ENCODE measurements at places on chromosomes 2 and 18. TPM values are rescaled to one million over a fixed set of nuclear protein-coding genes. Genes with fewer than 3 reads are reported as not detected.
A peak's percentile ranks its signal among the peaks of the same experiment; 100 is the strongest.

The EIF2B4 gene
- total RNA-seq, result 29.8 TPM

The CDK15 gene
- total RNA-seq, result not detected

The TMEM247 gene
- not detected for total RNA-seq

The AKAIN1 gene
- total RNA-seq, result not detected

The KATNAL2 gene
- 0.86 TPM for total RNA-seq

The CBLN2 gene
- total RNA-seq, result not detected

The LYPD1 gene
- total RNA-seq, result not detected

The SLC19A3 gene
- not detected for total RNA-seq

The ZNF521 gene
- total RNA-seq, result 1.1 TPM

The CNNM3 gene
- total RNA-seq, result 39.5 TPM

The PLEKHH2 gene
- total RNA-seq, result 0.75 TPM

GRCh38 chr2:36290306-36290856 lies 65.2 kb upstream of the CRIM1 start:
- DNase-seq, result no peak

DNA sequence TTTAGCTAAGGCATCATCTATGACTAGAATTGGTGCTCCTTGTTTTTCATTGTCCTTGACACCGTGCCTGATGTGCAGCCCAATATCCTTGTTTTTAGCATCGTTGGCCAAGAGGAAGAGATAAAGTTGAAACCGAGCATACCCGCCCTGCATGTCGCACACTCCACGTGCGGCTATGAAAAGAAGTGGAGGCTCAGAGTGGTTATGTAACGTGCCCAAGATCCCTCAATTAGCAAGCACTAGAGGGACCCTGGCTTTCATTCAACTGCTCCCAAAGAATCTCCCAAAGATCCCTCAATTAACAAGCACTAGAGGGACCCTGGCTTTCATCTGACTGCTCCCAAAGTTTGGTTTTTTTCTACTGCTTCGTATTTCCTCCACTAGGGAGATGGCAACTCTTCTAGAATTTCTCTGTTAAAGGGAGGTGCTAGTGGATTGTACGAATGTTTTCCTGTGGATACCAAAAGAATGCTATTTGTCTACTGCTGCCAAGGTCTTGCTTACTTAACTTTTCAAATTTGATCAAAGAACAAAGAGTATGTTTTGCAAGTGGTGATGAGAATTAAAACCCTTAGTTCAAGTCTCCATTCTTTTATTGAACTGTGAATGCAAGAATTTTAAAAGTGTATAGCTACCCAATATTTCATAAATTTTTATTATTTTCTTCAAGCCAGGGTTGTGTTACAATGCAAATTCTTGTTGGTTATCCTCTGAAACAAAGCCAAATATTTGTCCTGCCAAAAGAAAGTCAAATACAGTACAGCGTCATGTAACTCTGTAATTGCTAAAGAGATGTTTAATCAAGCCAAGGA lies 92.1 kb downstream of the AOX1 start:
- DNase-seq, result no peak

GRCh38 chr2:219733106-219733505 lies 105.7 kb downstream of the SLC4A3 start:
- no peak for DNase-seq

DNA sequence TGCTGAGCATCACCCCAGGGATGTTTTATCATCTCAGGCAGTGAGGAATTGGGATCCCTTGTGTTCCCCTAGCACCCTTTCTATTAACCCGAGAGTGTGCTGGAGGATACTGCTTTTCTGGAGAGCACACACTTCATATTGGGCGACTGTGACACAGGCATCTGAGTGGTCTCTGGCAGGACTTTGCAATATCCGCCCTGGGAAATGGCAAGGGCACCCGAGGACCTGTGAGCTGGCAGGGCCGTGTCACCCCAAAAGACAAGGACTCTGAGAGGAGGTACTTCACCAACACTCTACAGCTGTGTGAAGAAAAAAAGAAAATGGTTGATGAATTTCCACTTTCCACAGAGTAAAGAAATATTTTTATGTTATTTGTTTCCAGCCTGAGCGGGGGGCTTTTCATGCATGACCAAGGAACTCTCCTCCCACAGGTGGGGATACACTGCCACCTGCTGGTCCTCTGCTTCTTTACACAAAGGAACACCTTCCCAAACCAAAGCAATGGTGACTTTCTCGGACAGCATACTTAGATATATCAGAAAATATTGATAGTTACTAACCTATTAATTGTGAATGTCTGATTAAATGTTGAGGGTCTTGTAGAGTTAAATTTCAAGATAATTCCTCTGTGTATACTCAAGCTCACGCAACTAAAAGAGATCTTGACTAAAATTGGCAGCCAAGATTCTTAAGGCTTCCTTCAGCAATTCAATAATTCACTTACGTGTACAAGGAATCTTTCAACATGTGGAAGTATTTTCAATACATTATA lies 45.9 kb upstream of the REG3G start:
- DNase-seq, result no peak

DNA sequence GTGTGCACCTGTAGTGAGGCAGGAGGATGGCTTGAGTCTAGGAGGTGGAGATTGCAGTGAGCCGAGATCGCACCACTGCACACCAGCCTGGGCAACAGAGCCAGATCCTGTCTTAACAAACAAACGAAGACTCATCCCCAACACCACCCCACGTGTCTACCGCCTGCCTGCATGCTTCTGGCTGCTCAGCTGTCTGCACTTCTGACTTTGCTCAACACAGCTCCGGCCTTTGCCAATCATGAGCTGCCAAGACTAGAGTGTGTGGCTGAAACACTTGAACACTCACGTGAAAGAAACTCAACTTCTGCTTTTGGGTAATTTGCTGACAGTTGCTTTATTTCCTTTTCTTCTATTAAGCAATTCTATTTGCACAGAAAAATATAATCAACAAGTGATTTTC lies 32.1 kb upstream of the SP3 start:
- no peak for DNase-seq

DNA sequence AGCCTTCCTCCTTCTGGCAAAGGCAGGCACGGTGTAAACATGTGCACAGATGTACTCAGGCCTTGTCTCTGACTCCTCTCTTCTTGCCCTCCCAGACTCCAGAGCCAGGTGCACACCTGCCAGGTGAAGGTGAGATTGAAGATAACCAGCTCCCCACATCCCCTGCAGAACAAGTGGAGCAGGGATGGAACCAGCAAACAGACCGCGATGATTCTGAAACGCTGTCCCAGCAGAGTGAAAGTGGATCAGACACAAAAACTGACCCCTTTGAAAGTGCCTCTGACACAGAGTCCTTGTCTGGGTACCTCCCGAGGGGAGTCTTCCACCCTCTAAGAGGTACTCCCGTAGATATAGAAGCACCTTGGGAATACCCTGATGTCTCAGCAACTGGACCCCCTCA lies 77.2 kb downstream of the ARHGEF4 start:
- DNase-seq, result no peak

- DNase-seq, result no peak
Measured at GRCh38 chr2:172849519-172850217, 114.0 kb downstream of the RAPGEF4 start.

DNA sequence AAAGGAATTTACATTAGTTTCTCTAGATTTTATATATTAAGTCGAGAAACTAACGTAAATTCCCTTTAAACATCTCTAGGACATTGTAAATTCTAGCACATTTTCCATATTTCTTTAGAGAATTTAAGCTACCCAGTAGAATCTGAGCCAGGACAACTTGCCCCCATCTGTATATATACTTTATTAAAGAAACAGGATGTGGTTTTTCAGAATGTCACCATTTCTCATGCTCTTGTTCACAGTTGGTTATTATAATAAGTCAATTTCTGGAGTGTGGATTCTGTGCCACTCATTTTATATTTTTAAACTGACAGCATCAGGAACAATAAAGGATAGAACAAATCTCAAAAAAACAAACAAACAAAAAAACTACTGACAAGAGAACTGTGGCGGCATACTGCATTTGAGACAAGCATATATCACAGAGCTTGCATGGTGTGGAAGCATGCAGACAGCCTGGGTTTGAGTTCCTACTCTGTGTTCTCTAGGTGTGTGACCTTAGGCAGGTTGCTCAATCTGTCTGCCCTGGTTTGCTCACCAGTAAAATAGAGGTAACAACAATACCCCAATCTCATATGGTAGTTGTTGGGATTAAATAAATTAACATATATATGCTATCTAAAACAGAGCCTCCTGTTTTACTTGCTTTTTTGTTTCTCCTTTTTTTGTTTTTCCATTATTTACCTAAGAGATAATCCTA lies 61.4 kb upstream of the DNER start:
- DNase-seq, result no peak

DNA sequence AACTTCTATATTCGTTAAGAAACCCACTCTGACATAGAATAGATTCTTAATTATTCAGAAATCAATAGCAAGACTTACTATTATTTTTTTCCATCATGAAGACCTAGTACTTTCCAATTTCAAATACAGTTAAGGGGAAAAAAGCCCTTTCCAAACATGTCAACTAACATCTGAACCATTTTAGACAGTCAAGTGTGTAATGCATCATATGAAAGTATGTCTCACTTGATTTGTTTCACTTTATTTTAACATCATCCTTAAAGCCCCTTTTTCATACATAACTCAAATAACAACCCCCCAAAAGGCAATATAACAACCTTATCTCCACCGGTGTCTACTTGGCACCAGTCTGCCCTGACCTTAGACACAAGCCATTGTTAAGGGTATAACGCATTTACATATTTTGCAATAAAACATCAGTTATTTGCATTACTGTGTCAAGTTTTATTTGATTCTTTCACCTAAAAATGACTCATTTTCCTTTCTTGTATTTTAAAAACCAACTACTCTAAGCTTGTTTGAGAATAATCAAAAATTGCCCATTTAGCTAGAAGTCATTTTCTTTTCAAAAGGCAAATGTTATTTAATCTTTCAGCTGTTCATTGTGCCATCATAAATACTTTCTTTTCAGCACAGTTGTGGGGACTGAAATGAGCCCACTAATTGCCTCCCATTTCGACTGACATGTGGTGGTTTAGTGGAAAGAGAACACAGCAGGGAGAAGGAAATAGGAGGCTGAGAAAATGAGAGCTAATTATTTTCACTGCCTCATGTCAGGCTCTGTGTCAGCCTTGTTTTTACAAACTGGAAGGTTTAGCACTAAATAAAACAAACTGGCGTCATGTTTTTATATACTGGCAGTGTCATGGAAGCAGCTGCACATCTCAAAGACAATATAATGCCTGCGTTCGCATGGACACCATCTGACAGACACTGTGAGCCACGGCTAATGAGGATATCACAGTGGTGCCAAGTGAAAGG lies 104.7 kb upstream of the CDCA7 start:
- no peak for DNase-seq

GRCh38 chr2:23399674-23400261 lies 14.8 kb downstream of the KLHL29 start:
- no peak for DNase-seq

GRCh38 chr2:104577143-104577542 lies 276.8 kb upstream of the POU3F3 start:
- no peak for DNase-seq

- DNase-seq, result no peak
Measured at GRCh38 chr2:20838016-20838415, 15.1 kb upstream of the LDAH start.

DNA sequence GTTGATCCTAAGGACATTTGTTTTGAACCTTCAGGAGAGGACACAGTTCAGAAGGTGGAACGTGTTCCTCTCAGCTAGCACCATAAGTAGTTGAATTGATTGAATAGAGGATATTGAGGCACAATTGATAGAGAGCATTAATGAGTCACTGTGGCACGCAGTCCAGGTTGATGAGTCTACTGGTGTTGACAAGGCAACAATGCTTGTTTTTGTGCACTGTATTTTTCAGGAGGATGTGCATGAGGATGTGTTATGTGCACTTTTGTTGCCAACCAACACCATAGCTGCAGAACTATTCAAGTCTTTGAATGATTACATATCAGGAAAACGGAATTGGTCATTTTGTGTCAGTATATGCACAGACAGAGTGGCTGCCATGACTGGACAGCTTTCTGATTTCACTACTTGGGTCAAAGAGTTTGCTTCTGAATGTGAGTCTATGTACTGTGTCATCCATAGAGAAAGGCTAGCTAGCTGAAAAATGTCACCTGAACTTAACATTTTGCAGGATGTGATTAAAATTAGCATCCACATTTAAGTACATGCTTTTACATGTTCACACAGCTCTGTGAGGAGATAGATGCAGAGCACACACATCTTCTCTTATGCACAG lies 140.1 kb upstream of the B3GNT2 start:
- DNase-seq, result no peak

- no peak for DNase-seq
Measured at GRCh38 chr2:116692988-116693387, 1121.5 kb upstream of the DDX18 start.

- DNase-seq, result peak; percentile 24
Measured at GRCh38 chr18:54223568-54224241, 764 bp downstream of the MBD2 start.

GRCh38 chr2:144233317-144233716 lies 286.6 kb downstream of the ZEB2 start:
- no peak for DNase-seq

DNA sequence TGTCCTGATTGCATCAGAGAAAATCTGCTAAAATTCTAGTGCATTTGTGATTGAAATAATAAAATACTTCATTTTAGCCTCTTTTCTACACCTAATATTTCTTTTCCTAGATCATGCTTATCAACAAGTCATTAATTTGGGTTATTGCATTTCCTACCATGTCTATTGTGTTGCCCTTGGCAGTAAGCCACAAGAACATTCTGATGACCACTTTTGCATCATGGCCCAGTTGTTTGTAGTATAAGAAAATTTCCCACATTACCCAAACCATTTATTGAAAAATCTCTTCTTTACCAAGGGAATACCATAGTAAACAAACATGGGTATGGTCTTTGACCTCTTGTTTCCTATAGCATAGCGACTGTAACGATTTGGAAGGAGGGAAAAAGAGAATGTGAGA lies 76.3 kb downstream of the R3HDM1 start:
- no peak for DNase-seq

DNA sequence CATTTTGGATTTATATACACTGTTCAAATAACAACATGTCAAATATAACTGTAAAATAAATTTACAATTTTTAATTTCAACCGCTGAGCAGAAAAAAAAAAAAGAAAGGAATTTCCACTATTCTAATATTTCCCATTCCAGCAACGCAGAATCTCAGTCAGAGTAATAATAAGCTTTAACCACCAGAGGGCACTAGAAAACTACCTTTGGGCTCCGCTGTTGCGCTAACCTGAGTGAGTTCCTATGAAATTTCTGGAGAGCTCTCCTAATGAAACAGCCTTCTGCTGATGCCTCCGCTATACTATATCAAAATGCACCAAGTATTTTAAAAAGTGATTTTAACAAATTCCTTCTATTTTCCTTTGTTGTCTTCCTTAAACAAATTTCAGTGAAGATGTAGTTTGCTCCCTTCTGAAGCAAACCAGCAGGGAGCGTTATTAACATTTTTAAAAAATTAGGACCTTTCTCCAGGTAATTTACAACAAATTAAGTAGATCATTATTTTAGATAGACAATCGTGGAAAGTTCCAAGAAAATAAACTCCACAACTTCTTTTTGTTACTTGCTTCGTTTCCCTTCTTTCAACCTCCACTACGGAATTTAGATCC lies 23.0 kb downstream of the ERMN start:
- no peak for DNase-seq

GRCh38 chr18:49024804-49025421 lies 74.1 kb upstream of the SMAD7 start:
- DNase-seq, result no peak
